ENCODE measurements at places on chromosomes 6 and 20.

GRCh38 chr6:106194949-106195921, 109.1 kb downstream of the PRDM1 start:
- DNase-seq, result no peak

DNA sequence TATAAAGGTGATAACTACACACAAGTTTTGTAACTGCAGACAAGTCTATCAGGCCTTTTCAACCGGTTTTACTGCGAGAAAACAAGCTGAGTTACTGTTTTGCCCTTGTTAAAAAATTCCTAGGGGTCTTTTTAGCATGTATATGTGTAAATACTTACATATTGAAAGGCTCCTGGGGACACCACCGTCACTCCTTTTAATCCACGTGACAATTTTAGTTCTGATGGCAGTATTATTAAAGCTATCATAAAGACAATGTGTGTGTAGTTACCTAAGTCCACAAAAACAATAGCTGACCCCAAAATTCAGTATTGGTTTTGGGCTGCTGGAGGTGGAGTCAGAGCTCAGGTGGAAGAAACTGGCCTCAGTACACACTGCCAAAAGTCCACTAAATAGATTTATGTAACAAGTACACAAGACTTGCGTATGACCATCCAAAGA, 41.3 kb upstream of the HFE start:
- DNase-seq, result no peak

- no peak for DNase-seq
Measured at GRCh38 chr6:163384510-163384909, 30.0 kb upstream of the QKI start.

DNA sequence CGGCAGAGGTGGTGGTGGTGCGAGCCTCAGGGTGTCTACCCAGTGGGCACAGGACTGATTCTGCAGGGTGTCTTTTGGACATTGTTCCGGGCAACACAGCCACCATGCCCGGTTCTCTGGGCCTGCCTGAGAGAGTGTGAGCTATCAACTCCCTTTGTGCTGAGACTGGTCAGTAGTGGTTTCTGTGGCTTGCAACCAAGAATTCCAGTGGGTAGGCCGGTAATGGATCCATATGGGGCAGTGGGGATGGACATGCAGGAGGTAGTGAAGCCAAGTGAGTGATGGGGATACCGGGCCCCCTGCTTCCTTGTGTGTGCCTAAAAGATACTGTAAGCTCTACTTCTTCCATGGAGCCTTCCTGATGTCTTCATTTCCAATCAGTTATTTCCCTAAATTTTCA, 71.0 kb downstream of the CDC5L start:
- no peak for DNase-seq

- DNase-seq, result no peak
Measured at GRCh38 chr20:20780127-20780824, 67.8 kb upstream of the RALGAPA2 start.

DNA sequence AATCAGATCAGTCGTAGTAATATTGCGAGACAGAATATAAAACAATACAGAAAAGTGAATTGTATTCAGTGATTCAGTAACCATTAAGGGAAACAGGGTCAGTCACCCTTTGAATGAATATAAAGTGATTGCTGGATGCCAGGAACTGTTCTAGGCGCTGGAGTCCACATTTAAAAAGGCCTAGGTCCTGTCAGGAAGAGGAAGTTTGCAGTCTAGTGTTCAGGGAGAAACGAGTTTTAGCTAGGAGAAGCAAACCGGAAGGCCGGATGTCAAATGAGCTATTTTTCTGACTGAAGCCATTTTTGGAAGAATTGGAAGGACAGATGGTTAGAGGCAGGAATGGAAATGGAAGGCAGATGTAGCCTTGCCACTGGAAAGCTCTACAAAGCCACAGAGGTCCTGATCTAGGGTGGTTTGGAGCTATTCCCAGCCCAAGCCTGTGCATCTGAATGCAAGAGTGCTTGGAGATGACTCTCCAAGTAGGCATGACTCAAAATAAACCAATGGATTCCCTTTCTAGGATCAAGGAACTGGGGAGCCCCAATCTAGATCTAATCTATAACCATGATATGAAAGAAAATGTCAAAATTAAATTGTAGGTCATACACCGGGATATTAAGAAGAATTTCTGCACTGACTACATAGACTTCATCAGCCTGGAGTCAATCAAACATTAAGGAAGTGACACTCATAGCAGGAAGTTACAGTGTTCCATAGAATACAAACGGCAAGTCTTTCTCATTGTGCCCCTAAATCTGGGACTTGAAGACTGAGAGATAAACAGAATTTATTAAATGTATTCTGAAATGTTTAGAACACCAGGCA, 36.8 kb upstream of the CDKAL1 start:
- DNase-seq, result no peak

GRCh38 chr6:156161471-156161870, 615.7 kb upstream of the ARID1B start:
- no peak for DNase-seq

GRCh38 chr6:24205020-24205492, 79.0 kb downstream of the NRSN1 start:
- no peak for DNase-seq

GRCh38 chr6:43150051-43150751, 20.9 kb upstream of the SRF start:
- no peak for DNase-seq

- peak; percentile 62 for DNase-seq
Measured at GRCh38 chr20:58623579-58624473, 27.3 kb upstream of the STX16 start.

DNA sequence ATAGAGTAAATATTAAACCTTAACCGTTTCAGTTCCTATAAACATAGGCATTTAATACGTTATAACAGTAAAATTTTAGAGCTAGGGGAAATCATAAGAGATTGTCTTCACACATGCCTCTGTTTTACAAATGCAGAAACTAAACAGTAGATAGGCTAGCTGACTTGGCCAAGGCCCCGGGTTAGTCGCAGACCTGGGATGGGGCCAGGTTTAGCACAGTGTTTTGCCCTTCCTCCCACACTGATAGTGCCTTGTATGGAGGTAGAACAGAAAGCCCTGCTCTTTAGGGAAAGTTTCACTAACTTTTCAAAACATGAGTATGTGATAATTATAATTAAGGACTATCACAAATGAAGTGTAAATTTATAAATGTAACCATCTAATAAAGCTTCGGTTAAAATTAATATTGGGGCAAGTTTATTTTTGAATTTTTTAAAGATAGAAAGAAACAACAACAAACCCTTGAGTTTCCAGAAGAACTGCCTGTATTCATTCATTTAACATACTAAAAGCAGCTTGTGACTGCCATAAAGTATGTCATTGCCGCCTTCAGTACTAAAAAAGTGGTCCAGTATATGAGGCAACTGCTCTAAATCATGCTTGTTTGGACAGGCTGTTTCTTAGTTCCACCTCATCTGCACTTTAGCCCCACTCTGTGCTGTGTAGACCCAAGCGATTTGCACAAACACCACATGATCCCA, 62.5 kb upstream of the LOC128125822 start:
- DNase-seq, result no peak

DNA sequence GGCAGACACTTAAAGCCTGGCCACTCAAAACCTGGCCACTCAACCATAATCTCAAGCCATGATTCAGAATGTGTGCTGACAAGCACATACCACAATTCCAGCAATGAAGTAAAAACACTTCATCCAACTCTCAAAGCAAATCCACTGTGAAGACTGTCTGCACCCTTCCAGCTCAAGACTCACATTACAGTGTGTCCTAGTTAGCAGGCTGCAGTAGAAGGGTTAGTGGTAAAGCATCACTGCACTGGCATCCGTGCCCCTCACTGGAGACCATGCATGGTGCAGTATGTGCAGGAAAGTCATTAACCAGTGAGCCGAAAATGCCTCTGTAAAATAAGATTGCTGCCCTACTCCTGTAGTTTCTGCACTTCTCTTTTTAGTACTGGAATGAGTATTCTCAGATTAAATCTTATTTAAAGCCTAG, 43.4 kb downstream of the SLC23A2 start:
- no peak for DNase-seq

- no peak for DNase-seq
Measured at GRCh38 chr20:24376311-24377099, 92.9 kb upstream of the SYNDIG1 start.

GRCh38 chr6:89965441-89966227, 71.4 kb downstream of the GJA10 start:
- DNase-seq, result no peak

GRCh38 chr6:166040292-166040691, 127.4 kb downstream of the TBXT start:
- no peak for DNase-seq

GRCh38 chr6:98924647-98925046, 23.1 kb downstream of the FBXL4 start:
- DNase-seq, result no peak

DNA sequence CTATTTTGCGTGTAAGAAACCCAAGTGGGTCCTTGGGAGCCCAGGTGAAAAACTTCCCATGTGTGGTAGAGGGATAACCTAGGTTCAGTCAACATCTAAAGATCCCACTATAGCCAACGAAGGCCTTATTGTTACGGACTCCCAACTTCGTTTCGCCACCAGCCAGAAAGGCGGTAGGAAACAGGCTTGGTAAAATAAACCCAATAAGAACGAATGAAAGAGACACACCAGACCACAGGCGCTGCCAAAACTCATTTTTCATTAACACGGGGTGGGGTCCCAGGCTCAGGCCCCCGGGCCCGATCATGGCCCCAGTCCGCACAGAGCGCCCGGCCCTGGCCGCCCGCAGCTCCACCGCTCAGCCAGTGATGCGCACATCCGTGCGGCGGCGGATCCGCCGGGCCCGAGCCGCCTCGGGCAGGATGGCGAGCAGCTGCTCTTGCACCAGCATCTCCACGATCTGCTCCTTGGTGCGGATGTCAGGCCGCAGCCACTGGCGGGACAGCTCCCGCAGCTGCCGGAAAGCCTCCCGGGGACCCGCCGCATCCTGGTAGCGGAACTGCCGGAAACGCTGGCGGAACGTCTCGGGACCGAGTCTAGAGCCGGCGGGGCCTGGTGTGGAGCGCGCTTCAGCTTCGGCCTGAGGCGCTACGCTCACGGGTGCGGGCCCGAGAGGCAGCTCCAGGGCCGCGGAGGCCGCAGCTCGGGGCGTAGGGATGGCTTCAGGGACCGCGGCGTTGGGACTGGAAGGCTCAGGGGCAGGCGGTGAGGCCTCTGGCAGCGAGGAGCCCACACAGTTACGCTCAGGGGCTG, 709 bp downstream of the SCAND1 start:
- peak; percentile 24 for DNase-seq

DNA sequence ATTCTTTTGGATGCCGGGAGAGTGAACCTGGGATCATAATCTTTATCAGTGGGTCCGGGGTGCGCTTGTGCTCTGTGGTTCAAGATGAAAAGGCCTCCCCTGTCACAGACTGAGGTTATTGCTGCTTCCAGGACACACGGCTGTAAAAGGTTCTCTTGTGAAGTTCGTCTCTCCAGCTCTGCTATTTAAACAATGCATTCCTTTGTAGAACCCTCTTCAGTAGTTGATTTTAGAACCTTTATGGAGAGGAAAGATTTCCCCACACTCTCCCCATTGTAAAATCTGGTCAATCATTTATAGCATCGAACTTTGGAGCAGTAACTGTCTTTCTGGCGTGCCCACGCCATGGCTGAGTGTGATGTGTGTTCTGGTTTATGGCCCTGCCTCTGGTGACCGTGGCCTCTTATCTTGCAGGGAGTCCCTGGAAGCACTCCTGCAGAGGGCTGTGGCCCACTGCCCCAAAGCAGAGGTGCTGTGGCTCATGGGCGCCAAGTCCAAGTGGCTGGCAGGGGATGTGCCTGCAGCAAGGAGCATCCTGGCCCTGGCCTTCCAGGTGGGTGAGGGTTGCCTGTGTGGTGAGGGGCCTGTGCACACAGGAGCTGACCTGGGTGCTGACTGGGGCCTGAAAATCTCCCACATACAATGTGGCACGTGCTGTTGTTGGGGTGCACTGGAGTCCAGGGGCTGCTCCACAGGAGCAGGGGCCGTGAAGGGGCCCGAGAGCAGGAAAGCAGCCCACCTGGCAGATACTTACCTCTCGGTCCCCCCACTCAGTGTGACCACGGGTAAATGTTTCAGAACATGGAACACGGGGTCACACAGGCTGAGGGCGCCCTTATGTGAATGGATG, 11.6 kb upstream of the C20orf204 start:
- no peak for DNase-seq

- no peak for DNase-seq
Measured at GRCh38 chr6:137277971-137278637, 58.9 kb upstream of the IFNGR1 start.

- DNase-seq, result no peak
Measured at GRCh38 chr6:47041741-47042140, 391 bp downstream of the ADGRF1 start.

GRCh38 chr6:114334237-114334636, 8.6 kb downstream of the HS3ST5 start:
- DNase-seq, result no peak

DNA sequence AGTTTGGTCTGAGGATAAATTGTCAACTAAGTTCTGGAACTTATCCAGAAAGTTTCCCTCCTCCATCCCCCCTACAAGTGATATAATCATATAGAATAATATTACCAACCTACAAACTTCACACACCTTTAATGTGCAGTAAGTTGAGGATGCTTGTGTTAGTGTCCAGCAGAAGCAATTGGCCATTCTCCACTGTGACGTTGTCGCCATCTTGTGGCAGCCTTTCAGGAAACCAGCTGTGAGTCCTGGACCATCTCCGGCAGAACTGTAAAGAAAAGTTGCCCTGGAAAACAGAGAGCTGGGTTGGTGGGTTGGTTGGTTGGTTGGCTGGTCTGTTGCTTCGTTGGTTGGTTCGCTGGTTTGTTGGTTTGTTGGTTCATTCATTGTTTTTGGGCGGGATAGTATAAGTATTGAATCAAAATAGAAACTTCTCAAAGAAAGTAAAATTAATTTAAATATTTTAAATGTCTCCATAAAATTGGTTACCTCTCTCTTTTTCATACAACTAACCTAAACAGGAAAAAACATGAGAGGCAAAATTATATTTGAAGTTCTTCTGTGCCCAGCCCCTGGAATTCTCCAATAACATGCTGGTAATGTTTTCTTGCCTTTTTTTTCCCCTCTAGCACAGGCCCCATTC, 127.5 kb downstream of the PKHD1 start:
- no peak for DNase-seq

GRCh38 chr6:46053039-46053933, 37.6 kb upstream of the CLIC5 start:
- no peak for DNase-seq

Measured in hypothalamus (tissue), 51 donors.